NCI-H1930 (cell line): ENCODE measurements at places on chromosomes 7 and 10.

- DNase-seq: no peak
These were observed 52.0 kb downstream of the KIF5B start for GRCh38 chr10:32004161-32004591.

DNA sequence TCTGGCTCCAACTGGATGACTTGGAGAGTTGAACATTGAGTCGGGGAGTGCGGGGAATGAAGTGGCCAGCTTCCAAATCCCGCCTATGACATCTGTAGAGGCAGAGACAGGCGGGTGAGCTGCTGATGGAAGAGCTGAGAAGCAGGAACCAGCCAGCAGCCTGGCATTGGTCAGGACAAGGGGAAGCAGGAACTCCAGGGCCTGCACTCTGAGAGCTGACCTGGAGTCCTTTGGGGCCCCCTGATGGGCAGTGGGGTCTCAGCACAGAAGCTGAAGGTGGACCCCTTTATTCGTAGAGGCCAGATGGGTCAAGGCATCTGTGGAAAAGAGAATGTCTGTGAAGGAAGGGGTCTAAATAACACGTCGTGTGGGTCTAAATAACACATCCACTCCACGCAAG lies 57.0 kb downstream of the SEC61G start:
- DNase-seq: no peak

DNA sequence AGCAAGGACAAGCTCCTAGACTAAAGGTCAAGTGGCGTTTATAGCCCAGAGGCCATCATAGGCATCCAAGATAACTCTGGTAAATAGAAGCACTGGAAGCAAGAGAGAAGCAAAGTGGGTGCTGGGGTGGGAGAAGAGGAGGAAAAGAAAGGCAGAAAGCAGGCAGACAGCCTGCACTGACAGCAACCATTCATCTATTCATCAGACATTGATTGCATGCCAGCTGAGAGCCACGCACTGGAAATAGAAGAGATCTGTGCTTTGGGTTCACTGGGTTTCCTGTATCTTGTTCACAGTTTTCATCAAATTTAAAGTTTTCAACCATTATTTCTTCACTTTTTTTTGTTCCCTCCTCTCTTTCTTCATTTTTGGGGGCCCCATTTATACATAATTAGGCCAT lies 4.7 kb upstream of the SLIT1 start:
- no peak for DNase-seq

DNA sequence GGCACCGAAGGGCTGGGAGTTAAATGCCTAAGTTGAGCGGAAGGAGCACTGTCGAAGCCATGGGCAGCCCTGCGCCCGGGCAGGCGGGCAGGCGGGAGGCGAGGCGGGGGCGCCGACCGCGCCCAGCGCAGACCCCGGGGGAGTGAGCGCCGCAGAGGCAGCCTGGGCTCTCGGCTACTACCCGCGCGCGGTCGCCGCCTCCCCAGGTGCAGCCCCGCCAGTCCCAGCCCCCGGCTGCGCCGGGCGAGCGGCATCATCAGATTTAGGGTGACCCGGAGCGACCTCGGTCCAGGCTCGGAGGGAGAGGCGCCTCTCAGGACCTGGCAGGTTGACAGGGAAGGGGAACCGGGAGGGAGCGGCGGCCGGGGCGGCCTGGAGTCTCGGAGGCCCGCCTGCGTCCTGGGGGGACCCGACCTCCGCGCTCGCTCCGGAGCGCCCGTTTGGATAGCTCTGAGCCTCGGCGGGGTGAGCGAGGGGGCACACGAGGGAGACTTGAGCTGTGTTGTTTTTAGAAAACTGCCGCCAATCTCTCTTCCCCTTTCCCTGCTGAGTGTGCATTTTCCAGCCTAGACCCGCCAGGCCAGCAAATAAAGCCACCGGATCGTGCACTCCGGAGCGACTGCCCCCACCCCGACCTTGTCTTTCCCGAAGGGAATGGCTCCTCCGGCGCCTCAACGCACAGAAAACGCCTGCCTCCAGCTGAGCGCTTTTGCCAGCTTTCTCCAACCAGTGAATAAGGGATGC lies 2.3 kb upstream of the NRP1 start:
- DNase-seq: no peak

DNA sequence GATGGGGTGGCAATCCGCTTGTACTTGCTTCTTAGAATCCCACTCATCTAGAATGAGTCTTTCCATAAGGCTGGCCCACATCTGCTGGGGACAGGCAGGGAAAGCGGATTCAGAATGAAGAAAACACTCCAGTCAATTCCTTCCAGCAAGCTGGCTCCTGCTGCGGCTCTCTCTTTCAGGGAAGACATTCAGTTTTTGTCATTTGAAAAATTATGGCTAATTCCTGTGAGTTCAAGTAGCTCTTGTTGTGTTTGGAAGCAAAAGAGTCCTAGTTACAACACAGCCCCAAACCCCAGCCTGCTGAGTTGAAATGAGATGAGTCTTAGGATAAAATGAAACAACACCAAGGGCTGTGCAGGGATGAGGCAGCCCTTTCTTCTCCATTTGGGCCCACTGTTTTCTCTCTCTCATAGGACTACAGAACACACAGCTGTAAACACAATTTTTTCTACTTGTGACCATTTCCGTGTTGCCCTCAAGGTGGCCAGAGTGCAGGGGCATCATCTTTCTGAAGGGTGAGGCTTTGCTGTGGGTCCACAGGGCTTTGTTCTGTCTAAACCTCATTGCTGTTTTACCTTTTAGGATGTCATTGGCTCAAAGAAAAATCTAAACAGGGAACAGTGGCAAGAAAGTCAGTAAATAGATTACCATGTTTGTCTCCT lies 90.8 kb upstream of the EEPD1 start:
- no peak for DNase-seq

GRCh38 chr10:70135684-70136083 lies 3.1 kb upstream of the AIFM2 start:
- DNase-seq: no peak

- no peak for DNase-seq
These were observed 132.7 kb upstream of the HGF start for GRCh38 chr7:81902536-81902935.

- no peak for DNase-seq
These were observed 132.6 kb downstream of the TEX36 start for GRCh38 chr10:125550362-125550761.

DNA sequence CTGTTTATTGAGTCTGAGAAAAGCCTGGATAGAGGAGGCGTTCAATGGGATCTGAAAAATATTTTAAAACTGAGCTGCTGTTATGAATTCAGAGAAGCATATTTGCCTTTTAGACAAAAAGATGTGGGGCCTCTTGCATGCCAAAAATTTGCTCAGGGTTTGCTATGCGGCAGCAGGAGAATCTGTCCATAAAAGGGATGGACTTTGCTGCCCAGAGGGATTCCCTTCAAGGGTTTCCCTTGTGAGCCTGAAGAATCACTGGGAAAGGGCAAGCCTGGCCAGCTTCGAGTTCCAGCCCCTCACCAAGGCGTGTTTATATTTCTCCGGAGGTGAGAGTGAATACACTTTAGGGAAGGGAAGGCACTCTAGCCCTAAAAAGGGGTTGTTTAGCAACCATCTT lies 55.5 kb upstream of the CALD1 start:
- DNase-seq: no peak

DNA sequence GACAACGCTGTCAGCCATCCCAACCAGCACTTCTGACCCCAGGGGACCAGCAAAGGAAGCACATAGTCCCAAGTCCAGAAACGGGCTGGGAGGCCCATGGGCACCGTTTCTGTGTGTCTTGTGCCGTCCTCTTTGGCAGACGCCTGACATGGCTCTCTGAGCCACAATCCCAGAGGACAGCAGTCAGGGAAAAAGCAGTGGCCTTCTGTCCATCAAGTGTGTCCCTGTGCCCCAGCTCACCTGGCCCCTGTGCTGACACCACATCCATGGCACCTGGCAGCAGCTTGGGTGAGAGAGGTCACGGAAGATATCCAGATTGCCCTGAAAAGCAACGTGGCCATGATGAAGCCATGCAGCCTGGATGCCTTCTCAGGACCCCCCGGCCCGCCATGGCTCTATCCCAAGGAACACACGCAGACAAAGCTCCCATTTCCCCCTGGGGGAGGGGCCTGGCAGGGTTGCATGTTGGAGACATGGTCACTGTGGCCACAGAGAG lies 38.1 kb upstream of the ANTXRL start:
- DNase-seq: no peak

DNA sequence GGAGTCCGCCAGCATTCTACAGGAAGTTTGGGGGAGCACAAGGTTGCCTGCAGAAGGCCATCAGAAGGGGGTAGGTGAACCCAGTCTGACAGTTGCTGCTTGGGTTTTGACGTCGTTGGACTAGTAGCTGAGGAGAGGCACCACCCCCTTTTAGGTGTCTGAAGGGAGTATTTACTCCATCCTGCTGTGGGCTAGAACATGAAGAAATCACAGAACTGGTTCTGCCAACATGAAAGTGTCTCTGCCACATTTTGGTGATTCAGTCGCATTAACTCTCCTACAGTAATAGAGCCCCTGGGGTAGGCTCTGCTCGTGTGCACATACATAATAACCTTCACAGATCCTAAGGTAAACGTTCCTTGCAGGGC lies 834 bp upstream of the TRIL start:
- no peak for DNase-seq

- no peak for DNase-seq
These were observed 55.2 kb downstream of the DIP2C start for GRCh38 chr10:634256-634655.

GRCh38 chr10:5499493-5500140 lies at the start of gene CALML5:
Gene CALML5 (minus strand): TSS chr10:5499570. CDS start chr10:5499438, 132 bp downstream.
- no peak for DNase-seq

DNA sequence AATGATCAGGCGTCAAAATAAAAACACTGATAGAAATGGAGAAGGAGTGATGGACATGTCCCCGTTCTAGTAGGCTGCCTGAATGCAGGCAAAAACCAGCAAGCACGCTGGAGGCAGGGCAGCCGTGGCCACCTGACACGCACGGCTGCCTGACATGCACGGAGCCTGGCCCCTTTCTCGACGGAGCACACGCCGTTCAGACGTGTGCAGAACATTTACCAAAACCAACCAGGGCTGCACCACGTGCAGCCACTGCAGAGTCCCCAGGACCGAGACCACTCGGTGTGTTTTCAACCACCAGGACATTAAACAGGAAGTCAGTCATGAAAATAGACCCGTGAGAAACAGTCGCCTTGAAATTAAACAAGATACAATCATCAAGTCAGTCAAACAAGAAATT lies 61.9 kb upstream of the NKX6-2 start:
- no peak for DNase-seq

GRCh38 chr7:122416336-122416735 lies 111.8 kb upstream of the FEZF1 start:
- DNase-seq: no peak

- DNase-seq: no peak
These were observed 100.3 kb upstream of the BTBD16 start for GRCh38 chr10:122170802-122171201.

DNA sequence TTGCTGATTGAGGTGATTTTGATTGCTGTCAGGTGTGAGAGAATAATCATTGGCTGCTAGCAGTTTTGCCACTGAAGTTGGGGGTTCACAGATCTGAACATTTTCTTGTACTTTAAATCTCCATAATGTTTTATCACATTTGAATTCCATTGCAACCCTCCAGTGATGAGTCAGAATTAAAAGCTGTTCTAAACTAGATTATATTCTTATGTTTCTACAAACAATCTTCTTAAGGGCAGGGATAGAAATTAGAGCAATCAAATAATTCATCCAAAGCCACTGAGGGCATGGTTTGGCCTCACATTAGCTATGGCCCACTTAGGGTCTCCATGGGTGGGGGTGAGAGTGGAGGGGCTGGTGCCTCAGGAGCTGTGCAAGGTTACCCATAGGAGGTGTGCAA lies 53.0 kb upstream of the RPA3 start:
- DNase-seq: no peak

DNA sequence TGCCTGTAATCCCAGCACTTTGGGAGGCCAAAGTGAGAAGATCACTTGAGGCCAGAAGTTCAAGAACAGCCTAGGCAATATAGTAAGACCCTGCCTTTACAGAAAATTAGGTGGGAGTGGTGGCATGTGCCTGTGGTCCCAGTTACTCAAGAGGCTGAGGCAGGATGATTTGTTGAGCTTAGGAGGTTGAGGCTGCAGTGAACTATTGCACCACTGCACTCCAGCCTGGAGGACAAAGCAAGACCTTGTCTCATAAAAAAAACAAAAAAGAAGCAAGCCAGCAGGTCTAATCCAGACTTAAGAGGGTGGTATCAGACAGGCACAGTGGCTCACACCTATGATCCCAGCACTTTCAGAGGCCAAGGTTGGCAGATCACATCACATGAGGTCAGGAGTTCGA lies 24.5 kb upstream of the KCTD7 start:
- DNase-seq: no peak
